Left forelimb (tissue), 1 donor: ENCODE measurements at places on chromosomes 3 and 15.

DNA sequence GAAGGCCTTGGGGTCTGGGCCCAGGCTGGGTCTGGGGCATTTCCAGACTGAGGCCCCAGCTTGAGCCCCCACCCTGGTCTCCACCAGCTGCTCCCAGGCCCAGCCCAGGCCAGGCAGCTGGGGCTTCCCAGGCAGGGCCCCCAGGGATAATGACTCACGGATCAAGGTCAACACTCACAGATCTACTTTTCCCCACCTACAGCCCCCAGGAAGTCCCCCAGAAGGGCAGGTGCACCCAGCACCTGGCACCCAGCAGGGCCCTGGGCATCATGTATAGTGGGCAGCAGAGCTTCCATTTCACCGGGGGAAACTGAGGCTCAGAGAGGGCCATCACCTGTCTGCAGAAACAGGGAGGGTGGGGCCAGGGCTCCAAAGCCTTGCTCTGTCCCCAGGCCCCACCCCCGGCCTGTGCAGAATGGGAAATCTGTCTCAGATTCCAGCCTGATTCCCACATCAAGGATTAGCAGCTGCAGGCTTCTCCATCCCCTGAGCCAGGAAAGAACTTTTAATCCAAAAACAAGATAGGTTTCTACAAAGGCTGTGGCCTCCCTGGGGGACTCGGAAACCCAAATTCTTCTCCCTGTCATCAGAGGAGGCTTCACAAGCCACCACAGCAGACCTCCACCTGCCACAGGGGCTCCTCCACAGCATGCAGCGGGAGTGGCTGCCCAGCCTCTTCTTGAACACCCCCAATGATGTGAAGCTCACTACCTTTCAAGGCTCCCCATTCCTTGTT, 49.8 kb downstream of the IQSEC1 start:
- no peak for DNase-seq

DNA sequence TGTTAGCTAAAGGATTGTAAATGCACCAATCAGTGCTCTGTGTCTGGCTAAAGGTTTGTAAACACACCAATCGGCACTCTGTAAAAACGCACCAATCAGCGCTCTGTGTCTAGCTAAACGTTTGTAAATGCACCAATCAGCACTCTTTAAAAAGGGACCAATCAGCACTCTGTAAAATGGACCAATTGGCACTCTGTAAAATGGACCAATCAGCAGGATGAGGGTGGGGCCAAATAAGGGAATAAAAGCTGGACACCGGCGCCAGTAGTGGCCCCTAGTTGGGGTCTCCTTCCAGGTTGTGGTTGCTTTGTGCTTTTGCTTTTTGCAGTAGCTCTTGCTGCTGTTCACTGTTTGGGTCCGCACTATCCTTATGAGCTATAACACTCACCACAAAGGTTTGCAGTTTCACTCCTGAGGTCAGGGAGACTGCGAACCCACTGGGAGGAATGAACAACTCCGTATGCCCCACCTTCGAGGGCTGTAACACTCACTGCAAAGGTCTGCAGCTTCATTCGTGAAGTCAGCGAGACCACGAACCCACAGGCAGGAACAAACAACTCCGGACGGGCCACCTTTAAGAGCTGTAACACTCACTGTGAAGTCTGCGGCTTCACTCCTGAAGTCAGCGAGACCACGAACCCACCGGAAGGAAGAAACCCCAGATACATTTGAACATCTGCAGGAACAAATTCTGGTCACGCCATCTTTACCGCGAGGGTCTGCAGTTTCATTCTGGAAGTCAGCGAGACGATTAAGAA, 1.1 kb upstream of the SUCLG2 start:
- DNase-seq = no peak

- DNase-seq = no peak
Observed at GRCh38 chr3:182399978-182400737, 393.1 kb upstream of the ATP11B start.

DNA sequence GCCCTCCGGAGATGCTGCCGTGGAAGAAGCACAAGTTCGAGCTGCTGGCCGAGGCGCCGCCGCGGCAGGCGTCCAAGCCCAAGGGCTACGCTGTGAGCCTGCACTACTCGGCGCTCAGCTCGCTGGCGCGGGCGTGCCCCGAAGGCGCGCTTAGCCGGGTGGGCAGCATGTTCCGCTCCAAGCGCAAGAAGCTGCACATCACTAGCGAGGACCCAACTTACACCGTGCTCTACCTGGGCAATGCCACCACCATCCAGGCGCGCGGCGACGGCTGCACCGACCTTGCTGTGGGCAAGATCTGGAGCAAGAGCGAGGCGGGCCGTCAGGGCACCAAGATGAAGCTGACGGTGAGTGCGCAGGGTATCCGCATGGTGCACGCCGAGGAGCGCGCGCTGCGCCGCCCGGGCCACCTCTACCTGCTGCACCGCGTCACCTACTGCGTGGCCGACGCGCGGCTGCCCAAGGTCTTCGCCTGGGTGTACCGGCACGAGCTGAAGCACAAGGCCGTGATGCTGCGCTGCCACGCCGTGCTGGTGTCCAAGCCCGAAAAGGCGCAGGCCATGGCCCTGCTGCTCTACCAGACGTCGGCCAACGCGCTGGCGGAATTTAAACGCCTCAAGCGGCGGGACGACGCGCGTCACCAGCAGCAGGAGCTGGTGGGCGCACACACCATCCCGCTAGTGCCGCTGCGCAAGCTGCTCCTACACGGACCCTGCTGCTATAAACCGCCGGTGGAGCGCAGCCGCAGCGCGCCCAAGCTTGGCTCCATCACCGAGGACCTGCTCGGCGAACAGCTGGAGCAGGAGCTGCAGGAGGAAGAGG, 1.3 kb downstream of the FAM43A start:
- no peak for DNase-seq

GRCh38 chr3:120601554-120601953, 5.4 kb downstream of the NDUFB4 start:
- DNase-seq = no peak

DNA sequence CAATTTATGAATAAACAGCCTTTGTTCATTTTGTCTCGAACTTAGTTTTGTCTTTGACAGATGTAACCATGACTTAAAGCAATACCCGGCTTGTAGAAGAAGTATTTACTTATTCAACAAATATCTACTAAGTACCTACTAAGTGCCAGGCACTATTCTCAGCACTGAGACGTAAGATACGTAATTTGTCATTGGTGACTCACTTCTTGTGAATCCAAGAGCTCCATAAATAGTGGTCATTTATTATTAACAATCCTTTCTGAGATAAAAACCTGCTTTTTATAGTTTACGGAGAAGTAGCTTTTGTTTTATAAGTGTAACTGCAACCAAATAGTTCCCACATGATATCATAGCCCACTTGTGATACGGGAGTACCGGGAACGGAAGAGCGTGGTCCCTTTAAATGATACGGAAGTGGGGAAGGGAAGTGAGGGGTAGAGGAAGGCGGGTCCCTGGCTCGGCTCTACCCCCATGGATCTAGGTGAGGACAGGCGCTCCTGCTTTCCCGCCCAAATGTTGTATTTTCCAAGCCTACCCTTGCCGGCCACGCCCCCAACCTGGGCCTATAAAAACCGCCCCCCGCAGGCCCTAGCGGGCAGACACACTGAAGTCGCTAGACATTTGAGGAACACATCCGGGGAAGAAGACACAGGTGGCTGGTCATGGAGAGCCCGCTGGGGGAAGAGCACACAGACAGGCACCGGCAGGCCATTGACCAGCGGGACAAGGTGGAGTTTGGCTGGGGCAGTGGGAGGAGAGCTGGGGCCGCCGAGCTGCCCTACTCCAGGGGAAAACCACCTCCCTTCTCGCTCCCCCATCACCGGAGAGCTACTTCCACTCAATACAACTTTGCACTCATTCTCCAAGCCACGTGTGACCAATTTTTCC, at the start of gene SAMMSON:
Gene SAMMSON (plus strand): TSS at position 594 of the 888 bp plus-strand sequence.
- no peak for DNase-seq
